ENCODE measurements at places on chromosomes 1 and 21.

- no peak for DNase-seq
Observed at GRCh38 chr1:210621712-210622111, 293.0 kb downstream of the HHAT start.

DNA sequence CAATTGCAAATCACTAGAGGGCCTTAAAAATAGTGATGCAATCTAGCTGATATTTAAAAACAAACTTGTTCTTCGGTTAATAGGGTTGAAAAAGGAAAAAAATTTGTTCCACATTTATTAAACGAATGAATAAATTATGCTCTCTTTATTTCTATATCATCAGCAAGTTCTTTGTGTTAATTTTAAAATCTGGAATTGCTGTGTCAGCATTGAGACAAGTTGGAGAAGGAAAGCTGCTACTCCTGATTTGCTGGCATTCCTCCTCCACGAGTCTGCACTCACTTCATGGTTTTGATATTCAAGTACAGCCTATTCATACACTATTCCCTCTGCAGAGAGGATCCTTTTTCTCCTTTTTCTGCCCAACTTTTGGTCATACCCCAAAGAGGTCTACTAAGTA, 117.6 kb downstream of the MRPL39 start:
- no peak for DNase-seq

DNA sequence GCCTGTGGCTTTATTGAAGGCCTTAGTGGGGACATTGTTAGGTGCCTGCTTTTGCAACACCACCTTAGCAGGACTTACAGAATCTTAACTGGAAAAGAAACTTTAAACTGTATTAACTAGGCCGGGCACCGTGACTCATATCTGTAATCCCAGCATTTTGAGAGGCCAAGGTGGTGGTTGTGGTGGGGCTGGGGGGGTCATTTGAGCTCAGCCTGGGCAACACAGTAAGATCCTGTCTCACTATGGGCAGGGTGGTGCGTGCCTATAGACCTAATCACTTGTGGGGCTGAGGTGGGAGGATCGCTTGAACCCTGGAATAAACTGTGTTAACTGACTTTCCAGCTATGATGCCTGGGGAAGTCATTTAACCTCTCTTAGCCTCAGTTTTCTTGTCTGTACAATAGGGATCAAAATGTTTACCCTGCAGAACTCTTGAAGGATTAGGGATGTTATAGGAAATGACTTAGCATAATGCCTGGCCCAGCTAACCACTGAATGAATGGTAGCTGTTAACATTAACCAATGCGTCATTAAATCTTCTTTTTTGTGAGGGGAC, 39.5 kb downstream of the IER5 start:
- DNase-seq = no peak

GRCh38 chr1:19973616-19974015, 5.8 kb downstream of the PLA2G2A start:
- no peak for DNase-seq

GRCh38 chr1:225464851-225465792, 37.3 kb upstream of the LBR start:
- no peak for DNase-seq

DNA sequence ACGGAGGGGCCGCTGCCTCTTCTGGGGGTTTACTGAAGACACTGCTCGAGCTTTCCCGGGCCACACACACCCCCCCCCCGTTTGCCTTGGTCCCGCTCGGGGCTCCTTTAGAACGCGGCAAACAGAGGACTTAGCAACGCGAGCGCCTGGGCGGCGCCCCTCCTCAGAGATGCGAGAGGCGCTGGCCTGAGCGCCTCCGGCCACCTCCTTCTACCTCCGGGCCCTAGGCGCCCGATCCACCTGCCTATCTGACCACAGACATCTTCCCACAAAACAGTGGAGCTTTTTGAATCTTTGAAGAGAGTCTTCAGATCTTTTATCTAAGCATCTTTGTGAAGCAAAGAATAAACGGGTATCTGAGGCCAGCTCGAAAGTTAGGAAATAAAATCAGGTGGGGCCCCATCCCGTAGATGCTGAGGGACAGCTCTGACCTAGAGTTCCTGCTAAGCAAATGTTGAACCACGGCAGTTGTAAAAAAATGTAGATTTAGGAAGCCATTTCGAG, 436 bp upstream of the TTLL7 start:
- DNase-seq = no peak

- DNase-seq = no peak
Observed at GRCh38 chr1:29974316-29974724, 738.0 kb downstream of the PTPRU start.

DNA sequence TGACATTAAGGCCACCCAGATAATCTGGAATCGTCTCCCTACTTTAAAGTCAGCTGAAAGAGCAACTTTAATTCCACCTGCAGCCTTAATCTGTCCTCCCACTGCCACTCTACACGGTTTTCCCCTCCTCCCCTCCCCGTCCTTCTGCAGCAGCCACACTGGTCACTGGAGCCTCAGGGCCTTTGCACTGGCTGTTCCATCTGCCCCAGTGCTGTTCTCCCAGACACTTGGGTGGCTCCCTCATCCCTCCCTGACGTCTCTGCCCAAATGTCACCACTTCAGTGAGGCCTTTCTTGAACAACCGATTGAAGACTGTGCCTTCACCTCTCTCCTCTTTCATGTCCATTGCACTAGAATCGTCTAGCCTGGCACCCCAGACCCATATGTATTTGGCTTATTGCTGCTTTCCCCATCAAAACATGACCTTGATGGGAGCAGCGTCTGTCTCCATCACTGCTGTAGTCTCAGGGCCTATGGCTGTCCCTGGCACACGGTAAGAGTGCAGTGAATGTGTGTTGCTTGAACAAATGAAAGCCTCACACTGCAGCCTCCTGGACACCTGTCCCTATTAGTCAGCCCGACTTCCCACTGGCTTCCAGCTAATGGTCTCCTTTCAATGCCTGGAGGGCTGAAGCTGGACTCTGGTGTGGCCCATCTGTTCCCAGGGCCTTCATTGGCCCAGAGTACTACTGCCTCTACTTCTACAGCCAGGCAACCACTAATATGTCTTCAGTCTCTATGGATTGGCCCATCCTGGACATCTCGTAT, 10.6 kb upstream of the PRDM16 start:
- DNase-seq = no peak

- DNase-seq = no peak
Observed at GRCh38 chr1:84298684-84299535, 2.6 kb upstream of the SAMD13 start.

- no peak for DNase-seq
Observed at GRCh38 chr1:33682371-33682770, 181.5 kb upstream of the HMGB4 start.
